ENCODE measurements at places on chromosomes 1 and 21. TPM values are rescaled to one million over a fixed set of nuclear protein-coding genes. Genes with fewer than 3 reads are reported as not detected.

NBPF12 gene
- 10.3 TPM for total RNA-seq

TP73 gene
- total RNA-seq, result 0.16 TPM

KIRREL1 gene
- 47.1 TPM for total RNA-seq

ABCG1 gene
- 7.2 TPM for total RNA-seq

CSTB gene
- 30.4 TPM for total RNA-seq

XCL1 gene
- 0.23 TPM for total RNA-seq

ZNF648 gene
- 0.23 TPM for total RNA-seq

LRRIQ3 gene
- total RNA-seq, result 0.40 TPM

GNG4 gene
- total RNA-seq, result 6.1 TPM

Data from hepatocyte (in vitro differentiated cells).